ENCODE measurements at places on chromosomes 7 and 10.

GRCh38 chr10:67119651-67120050, 193.8 kb downstream of the LRRTM3 start:
- DNase-seq: no peak

GRCh38 chr7:91031757-91032156, 232.5 kb upstream of the FZD1 start:
- no peak for DNase-seq

DNA sequence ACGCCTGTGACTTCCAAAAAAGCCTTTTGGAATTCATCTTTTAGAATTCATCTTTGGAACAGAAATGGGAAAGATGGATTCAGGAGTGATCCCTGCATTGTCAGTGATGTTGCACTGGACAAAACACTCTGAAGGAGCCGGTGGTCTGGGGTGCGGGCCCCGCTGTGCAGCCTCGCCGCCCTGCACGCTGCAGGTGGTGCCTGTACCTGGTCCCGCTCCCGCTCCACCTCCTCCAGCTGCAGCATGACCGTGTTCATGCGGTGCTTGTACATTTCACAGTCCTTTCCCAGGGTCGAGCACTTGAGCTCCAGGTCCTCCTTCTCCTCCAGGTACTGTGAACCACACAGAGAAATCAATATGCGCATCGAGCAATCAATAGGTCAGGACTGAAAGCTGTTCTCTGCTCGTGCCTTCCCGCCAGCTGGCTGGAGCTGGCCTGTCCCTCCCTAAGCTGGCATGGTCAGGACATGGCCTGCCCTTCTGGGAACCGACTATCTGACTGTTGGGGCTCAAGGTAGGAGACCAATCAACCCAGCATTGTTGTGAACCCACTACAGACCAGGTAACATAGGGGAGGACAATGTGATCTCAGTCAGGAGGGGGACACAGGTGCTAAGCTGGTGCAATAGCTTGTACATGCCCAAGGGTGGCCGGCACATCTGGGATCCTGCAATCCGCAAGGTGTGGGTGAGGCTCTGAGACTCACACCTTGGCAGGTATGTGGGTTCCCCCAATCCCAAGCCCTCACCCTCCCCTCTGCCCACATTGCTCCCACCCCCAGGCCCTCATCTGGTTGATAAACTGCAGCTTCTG, 93.8 kb upstream of the GNA12 start:
- no peak for DNase-seq

- no peak for DNase-seq
These were observed 9.9 kb downstream of the CNNM1 start for GRCh38 chr10:99339077-99339476.

DNA sequence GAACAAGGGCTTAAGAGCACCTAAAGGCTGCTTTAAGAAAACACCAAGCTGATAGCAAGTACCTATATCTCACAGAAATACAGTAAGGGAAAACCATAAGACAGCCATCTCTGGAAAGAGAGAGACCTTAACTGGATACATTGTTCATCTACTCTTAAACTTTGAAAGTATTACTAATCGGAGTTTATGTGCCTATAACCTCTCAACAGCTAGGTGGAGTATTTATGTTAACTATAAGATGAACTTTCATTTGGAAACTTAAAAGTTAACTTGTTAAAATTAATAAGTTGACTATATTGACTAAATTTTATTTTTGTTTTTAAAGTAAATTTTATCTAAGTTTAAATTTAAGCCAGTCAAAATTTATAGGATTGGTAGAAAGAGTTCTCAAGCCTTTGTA, 90.6 kb downstream of the USP6NL start:
- no peak for DNase-seq

DNA sequence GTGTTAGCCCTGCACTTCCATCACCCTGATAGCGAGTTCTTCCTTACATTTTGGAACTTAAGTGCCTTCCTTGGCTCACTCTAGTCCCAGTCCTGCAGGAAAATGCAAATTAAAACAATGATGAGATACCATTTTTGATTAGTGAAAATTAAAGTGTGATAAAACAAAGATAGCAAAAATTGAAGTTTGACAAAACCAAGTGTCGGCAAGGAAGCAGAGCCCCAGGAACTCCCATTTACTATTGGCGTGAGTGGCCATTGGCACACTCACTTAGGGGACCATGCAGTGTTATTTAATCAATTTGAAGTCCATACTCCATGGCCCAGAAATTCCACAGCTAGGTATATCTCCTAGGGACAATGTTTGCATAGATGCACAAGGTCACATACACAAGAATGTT, 28.4 kb downstream of the LAMB4 start:
- DNase-seq: no peak

DNA sequence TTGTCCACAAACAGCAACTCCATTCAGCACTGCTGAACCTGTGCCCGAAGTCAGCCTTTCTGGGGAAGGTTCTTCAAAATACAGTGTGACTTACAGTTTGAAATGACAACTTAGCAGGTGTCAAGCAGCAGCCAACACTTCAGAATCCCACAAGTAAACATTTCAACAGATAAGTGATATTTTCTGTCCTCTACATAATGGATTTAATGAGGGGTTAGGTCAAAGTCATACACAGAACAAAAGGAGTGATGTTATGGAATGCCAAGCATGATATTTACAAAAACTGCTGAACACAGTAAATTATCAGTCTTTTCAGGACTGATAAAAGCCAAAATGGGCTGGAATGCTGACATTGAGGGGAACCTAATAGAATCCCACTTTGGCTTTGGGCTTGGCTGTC, 77.6 kb upstream of the JAZF1 start:
- DNase-seq: no peak

DNA sequence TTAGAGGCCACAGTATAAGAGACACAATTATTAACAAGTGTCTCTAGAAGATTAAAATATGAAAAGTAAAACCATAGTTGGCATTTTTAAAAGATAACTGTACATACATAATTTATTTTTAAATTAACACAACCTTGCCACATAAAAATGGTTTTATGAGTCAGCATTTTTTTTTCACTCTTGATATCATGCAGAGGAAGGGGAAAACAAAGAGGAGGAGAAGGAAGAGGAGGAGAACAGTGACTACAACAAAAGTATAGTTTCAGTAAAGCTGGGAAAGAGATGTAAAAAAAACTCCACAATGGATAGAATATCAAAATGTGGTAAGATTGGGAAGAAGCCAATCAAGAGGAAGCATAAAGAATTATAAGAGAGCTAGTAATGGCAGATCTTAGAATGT, 34.0 kb downstream of the CH25H start:
- no peak for DNase-seq

DNA sequence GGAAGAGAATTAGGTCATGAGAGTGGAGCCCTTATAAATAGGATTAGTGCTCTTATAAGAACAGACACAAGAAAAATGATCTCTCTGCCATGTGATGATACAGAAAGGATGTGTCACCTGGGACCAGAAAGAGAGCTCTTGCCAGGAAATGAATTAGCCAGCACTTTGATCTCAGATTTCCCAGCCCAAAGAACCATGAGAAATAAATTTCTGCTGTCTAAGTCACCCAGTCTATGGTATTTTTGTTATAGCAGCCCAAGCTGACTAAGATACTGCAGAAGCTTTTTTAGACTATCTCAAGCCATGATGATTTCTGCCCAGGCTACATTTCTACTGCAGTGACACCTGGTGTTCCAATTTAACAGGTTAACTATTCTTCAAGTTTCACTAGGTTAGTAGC, 84.8 kb downstream of the RSU1 start:
- DNase-seq: no peak

DNA sequence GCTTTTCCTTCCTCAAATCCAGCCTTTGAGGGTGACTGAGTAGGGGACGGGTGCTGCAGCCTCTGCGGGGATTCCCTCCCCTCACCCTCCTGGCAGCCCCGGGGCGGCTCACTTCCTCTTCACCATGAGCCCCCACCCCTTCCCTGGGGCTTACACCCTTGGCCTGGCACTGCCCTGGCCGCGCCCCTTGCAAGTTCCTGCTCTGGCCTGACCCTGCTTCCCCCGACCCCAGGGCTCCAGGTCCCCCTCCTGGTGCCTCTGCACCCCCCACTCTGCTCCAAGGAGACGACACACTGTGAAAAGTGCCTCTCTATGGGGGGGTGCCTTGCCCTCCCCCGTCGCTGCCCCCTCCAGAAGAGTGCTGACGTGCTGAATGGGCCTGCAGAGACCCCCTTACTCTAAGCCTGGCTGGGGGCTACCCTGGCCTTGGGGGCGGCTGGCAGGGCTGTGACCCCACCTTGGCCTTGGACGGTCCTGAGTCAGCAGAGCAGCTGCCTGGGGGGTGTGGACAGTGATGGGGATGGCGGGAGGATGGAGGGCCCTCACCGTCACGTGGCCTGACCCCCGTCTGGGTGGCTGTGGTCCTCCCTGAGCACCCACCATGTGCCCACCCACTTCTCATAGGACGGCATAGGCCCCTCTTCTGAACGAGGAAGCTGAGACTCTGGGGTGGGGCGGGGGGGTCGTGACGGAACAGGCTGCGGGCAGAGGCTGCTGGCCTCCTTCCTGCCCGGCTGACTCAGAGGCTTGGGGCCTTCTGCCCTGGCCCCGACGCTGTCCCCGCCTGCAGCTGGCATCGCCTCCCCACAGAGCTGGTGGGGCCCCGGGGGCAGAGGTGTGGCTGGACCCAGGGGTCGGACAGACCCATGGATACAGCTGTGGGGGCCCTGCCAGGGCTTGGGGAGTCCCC, 9.8 kb downstream of the LFNG start:
- no peak for DNase-seq

- no peak for DNase-seq
These were observed 161.5 kb upstream of the PRKCQ start for GRCh38 chr10:6741541-6741941.

- no peak for DNase-seq
These were observed 320.7 kb downstream of the CAMK1D start for GRCh38 chr10:12670004-12670403.

DNA sequence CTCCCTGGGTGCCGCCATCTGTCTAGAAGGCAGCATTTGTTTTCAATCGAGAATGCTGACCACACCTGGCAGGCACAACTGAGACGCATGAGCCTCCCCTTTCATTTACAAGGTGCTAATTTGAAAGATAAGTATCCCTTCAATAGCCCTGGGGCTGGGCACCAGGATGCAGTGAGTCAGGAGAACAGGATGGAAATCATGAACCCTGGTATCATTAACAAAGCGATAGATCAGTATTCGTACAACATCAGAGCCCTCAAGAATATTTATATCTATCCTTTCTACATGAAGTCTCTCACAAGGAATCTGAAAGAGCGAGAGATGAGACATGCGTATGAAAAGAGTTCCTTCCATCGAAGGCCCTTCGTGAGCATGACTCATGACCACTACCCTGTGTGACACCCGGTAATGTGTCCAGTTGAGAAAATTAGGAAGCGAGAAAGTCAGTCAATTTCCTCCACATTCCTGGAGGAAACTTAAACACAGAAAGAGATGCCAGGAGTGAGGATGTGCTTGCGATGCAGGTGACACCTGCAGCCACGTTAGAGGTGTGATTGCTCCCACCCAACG, 123.1 kb upstream of the PITRM1 start:
- no peak for DNase-seq

- no peak for DNase-seq
These were observed 178.7 kb downstream of the TNS3 start for GRCh38 chr7:47402941-47403866.

GRCh38 chr10:44958898-44959246, 730 bp upstream of the RASSF4 start:
- DNase-seq: no peak

- DNase-seq: no peak
These were observed 179.9 kb upstream of the NAMPT start for GRCh38 chr7:106464651-106465050.

GRCh38 chr7:99098824-99099498, 44.9 kb downstream of the SMURF1 start:
- DNase-seq: no peak

- DNase-seq: no peak
These were observed 5.8 kb upstream of the CYP3A7 start for GRCh38 chr7:99740573-99741440.

GRCh38 chr10:12961416-12962205, 39.9 kb downstream of the CCDC3 start:
- no peak for DNase-seq

- DNase-seq: no peak
These were observed 161.7 kb upstream of the MKI67 start for GRCh38 chr10:128287921-128288320.

GRCh38 chr10:80122110-80122710, 10.3 kb upstream of the PLAC9 start:
- DNase-seq: no peak

DNA sequence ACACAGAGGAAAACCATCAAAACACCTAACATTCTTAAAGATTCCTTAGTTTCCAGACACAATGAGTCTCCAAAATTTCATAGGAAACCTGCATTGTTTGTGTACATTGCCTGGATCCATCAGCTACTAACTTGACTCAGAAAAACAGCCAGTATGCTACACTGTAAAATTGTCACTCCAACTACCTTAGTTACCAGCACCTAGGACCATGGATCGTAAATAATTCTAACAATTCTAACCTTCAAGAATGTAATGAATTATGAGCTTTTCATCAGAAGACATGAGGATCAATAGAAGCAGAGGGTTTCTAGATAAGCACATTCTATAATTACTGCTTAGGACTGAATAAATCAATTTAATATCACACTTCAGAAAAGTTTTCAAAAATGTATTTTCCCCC, 851.5 kb downstream of the SORCS1 start:
- no peak for DNase-seq

- no peak for DNase-seq
These were observed 65.8 kb downstream of the INHBA start for GRCh38 chr7:41637049-41637448.

GRCh38 chr7:149778696-149779501, 5.5 kb upstream of the ZNF467 start:
- DNase-seq: no peak

GRCh38 chr7:66379542-66380160, 174.5 kb downstream of the TPST1 start:
- DNase-seq: no peak

DNA sequence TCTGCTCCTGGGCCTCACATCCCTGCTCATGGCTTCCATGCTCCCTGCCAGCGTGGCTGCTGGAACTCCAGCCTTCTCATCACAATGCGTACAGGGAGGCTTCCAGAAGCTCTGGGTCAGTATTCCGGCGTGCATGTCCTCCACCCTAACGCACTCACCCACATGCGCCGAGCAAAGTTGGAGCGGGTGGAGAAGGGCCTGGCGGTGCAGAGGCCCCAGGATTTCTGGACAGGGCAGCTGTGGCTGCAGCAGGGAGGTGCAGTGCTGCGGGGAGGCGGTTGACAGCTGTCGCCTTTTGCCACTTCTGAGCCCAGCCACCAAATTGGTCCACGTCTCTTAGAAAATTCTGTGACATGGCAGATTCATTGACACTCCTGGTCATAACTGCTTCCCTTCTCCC, 33.6 kb upstream of the FAM20C start:
- no peak for DNase-seq

DNA sequence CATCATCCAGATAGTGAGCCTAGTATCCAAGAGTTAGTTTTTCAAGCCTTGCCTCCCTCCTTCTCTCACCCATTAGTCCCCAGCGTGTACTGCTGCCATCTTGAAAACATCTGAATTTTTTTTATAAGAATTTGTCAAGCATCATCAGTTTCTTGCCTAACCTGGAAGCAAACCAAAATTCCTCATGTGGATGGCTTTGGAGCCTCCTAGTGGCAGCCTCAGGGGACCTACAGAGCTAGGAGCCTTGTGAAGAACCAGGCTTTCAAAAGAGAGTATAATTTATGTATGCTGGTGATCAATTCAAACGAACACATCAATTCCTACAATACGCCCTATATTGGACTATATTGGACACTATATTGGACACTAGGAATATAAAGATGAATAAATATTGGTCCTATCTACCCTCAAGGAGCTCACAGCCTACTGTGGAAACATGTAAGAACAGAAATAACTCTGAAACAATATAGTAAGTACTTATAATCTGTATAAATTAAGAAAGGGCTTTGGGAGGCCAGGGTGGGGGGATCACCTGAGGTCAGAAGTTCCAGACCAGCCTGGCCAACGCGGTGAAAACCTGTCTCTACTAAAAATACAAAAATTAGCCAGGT, 63.4 kb downstream of the HPSE2 start:
- no peak for DNase-seq
